ENCODE measurements at places on chromosomes 6 and 20.

DNA sequence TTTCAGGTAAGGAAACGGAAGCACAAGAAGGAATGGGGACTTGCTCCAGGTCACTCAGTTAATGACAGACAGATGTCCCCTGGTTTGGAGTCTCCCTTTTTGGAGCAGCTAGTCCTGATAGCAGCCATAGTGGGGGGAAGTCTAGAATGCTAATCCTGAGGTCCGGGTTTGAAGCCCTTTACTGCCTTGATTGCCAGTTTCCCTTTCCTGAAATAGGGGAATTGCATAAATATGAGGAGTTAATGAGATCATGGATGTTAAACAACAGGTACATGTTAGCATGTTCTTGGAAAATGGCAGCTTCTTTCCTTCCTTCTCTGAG is 341 bp upstream of the TTPAL start:
- DNase-seq = no peak

- no peak for DNase-seq
These were observed 109.2 kb upstream of the RALGAPA2 start for GRCh38 chr20:20821484-20822260.

DNA sequence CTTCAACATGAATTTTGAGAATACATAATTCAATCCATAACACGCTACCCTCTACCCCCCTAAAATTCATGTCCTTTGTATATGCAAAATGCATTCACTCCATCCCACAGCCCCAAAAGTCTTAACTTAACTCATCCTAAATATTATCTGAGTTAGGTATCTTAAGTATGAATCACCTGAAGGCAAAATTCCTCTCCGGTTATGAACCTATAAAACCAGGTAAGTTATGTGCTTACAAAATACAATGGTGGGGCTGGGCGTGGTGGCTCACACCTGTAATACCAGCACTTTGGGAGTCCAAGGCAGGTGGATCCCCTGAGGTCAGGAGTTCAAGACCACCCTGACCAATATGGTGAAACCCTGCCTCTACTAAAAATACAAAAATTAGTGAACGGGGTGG is 23.5 kb upstream of the PRSS35 start:
- DNase-seq = no peak

DNA sequence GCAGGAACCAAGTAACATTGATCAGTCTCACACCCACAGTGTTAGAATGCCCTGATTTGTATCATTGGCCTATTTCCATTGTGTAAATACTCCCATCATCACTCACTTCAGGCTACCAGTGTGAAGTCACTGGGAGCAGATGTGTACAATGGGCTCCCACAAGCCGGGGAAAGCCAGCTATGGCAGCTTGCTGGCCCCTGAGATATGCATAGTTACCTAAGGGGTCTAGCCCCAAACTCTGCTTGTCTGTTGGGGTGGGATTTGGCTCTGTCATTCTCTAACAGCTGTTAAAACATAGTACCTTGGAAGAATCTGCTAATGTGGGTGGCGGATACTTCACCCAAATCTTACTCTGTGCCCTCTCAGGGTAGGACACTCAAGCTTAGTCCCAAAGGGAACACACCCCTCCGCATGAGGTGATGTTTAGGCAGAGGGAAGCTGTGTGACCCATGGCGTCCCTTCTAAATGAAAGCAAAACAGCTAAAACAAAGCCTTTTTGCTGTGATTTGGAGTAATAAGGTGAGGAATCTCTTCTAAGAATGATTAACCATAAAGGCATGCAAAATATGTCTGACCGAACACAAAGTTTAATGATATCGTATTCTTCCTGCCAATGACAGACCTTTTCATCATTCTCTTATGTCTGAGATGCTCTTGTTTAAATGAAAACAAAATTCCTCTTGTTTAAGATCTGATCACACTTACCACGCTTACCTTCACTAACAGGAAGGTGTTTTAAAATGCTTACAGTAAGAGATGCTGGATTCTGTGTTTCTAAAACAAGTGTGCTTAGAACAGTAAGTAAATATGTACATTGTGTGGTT is 45.9 kb upstream of the PXDC1 start:
- no peak for DNase-seq

- no peak for DNase-seq
These were observed 43.4 kb upstream of the SUPT3H start for GRCh38 chr6:45420909-45421708.

DNA sequence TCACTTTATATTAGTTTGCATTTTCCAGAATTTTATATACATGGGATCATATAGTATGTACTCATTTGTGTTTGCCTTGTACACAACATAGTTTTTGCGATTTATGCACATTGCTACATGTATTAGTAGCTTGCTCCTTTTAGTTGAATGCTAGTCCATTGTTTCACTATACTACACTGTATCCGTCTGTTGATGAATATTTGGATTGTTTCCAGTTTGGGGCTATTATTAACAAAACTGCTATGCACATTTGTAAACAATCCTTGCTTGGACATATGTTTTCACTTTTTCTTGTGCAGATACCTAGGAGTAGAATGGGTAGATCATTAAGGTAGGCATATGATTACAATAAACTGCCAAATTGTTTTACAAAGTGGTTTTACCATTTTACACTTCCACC is 3.9 kb upstream of the LRRC1 start:
- no peak for DNase-seq

- no peak for DNase-seq
These were observed 19.7 kb downstream of the SPDEF start for GRCh38 chr6:34536251-34536958.
